Activated CD4-positive, alpha-beta memory T cell treated with anti-CD3 and anti-CD28 coated beads, Interleukin-2, amount 10 ng/mL, durations not matched to agents 7 days and 5 days (primary cell): ENCODE measurements at places on chromosomes 16 and 17.

- no peak for DNase-seq
Observed at GRCh38 chr16:6884002-6884401, 448.6 kb upstream of the RBFOX1 start.

DNA sequence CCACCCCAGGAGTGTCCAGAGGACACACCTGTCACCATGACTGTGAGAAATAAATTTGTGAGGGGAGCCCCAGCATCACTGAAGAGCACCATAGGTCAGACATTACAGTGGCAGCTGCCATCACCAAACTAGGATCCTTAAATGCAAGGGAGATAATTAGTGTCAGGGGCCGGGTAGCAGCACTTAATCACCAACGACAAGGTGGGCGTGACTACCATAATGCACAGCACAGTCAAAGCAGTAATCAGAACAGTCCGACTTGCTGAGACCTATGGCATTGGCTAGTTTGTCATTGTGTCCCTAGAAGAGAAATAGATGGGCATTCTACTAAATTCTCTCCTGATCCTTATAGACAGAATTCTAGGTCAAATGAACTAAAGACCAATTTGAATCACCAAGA, 856.7 kb upstream of the GOT2 start:
- DNase-seq = no peak

- no peak for DNase-seq
Observed at GRCh38 chr17:81811705-81812570, 8.0 kb downstream of the GCGR start.

DNA sequence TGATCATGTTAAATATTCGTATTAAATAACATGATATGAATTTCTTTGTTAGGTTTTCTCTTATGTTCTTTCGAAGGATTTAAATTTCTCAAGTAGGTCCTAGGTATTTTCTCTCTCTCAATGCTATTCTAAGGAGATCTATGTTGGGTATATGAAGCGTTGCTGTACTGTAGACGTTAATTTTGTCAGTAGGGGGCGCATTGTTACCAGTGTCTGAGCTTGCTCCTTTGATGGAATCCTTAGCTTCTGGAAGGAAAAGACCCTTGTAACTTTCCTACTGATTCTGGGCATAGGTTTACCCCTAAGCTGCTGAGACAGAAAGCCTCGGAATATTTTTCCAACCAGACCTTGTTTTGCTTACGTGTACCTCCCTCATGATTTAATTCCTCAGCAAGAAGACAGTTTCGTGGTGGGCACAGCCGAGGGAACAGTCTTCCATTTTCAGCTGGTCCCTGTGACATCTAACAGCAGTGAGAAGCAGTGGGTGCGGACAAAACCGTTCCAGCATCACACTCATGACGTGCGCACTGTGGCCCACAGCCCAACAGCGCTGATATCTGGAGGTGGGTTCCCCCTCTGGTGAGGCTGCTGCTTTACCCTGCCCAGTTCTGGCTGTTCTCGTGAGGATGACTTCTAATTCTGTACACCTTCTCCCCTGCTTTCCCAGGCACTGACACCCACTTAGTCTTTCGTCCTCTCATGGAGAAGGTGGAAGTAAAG, 17.9 kb downstream of the UTP4 start:
- peak; percentile 60 for DNase-seq
